ENCODE measurements at places on chromosomes 11 and 22.

DNA sequence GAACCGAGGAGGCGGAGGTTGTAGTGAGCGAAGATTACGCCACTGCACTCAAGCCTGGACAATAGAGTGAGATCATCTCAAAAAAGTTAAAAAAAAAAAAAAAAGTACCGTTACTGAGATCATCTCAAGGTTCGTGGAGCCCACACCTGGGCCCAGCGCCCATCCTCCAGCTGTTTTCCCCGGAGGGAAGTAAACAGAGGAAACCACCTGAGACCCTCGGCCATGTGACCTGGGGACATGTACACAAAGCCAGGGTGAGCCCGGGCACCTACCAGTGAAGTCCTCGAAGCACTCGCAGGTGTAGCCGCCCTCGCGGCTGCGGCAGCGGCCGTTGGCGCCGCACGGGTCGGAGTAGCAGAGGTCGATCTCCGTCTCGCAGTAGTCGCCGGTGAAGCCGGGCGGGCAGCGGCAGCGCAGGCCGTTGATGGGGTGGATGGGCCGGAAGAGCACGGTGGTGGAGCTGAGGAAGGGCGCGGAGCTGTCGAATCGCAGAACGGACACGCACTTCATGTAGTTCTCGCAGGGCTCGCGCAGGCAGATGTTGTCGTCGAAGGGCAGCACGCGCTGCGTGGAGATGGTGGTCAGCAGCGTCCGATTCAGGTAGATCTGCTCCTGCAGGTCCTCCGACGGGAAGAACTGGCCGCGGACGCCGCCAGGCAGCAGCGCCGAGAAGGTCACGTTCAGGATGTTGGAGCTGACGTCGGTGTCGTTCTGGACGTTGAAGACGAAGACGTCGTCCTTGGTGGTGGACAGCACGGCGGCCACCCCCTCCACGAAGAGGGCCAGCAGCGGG is 73.8 kb downstream of the CELSR1 start:
- no peak for DNase-seq

- DNase-seq = no peak
These were observed 22.6 kb downstream of the AMOTL1 start for GRCh38 chr11:94790661-94791180.

- no peak for DNase-seq
These were observed 115.6 kb upstream of the B3GAT1 start for GRCh38 chr11:134527382-134528243.

- no peak for DNase-seq
These were observed 22.3 kb downstream of the KCNQ1 start for GRCh38 chr11:2466869-2467694.

- no peak for DNase-seq
These were observed 46.8 kb upstream of the LRRC32 start for GRCh38 chr11:76717369-76717768.

DNA sequence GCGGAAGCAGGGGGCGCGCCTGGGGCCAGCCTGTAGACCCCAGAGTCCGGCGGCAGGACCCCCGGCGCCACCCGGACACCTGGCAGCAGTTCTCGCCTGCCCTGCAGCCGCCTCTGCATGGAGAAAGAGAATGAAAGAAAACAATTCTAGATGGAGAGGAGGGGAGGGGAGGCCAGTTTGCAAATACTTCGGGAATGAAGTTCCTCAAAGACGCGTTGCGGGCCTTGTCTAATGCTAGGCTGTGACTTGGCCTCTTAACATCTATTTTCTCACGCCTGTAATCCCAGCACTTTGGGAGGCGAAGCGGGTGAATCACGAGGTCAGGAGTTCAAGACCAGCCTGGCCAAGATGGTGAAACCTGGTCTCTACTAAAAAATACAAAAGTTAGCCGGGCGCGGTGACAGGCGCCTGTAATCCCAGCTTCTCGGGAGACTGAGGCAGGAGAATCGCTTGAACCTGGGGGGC is 2.1 kb upstream of the BARX2 start:
- no peak for DNase-seq

DNA sequence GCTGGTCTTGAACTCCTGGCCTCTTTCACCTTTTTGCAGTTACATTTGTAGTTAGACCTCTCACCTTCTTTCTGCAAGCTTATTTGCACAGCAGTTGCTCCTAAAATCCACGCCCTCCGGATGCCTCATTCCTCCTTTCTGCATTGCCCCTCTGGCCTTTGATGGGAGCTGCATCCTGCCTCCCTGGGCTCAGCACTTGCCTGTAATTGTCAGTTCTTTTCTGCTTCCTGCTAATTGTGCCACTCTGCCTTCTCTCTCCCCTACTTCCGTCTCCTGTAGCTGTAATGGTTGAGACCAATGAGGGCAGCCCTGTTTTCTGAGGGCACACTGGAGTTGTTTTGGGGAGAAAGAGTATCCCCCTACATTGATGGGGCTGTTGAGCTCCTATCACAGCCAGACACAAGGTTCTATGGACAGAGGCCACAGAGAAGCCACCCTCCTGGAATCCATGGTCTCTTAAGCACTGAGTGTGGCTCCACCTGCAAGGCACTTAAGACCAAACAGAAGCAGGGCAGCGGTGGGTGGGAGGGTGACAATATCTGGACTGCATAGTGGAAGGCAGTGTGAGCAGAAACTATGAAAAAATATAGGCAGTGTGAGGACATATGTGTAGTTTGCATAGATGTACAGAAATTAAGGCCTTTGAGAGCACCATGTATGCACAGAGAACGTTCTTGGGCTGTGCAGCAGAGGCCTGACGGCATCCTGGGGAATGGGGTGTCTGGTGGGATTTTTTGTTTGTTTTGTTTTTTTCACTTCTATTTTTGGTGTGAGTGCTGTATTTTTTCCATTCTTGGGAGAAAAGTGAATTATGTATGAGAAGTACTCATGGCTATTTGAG is 30.5 kb downstream of the YDJC start:
- DNase-seq = no peak

DNA sequence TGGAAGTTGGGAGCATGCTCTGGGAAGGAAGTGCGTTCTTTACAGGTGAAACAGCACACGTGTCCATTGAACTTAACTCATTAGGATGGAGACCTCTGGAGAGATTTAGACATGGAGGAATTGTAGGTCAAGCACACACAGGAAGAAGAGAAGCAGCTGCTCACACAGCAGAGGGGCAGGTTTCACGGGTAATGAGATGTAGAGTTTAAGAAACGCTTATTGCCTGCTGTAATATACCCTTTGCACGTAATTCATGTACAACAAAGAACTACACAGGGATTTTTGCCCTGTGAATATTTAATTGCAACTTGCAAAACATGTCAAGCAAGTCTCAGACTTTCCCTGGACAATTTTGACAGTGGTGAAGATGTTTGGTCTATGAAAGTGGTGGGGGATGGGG is 508.0 kb downstream of the OPCML start:
- no peak for DNase-seq

DNA sequence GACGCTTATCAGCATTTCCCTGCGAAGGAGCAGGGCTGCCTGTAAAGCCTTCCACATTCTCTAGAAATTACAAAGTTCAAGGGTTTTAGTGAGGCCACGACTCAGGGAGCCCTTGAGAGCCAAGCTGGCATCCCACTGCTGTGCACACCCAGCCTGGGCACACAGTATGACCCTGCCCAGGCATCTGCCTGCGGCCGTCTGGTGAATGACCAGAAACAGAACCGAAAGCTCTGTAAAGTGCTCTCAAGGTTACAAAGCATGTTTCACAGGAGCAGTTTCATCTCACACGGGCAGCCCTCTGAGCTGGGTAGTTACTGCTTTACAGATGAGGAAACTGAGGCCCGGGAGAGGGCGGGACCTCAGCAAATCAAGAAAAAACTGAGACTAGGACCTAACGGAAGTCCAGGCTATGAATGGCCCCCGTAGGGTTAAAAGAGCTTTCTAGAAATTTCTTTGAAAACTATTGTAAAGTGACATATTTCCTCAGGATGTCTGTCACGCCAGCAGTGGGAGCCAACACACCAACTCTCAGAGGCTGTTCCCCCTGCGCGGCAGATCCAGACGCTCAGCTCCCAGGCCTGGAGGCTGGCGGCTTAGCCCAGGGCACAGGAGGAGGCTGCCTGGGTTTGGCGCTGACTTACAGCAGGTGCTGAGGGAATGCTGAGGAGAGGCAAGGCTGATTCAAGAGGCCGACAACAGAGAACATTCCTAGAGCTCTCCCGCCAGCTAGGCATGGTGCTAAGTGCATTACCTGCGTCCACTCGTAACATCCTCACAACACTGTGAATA is 7.7 kb upstream of the TCF20 start:
- peak; percentile 13 for DNase-seq

DNA sequence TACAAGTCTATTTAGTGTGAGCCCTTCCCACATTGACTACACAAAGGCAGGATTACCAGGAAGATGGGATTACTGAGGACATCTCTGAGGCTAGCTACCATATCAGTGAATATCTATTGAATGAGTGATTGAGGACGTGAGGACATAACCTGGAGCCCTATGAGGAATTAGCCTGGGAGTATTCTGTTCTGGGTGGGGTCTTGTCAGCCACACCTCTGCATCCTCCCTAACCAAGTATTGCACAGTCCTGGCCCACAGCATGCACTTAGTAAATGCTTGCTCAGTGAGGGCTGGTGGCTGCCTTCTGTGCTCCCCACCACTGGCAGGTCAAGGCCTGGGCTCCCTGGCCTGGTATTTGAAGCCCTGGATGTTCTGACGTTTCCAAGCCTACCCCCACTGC is 14.8 kb downstream of the DUSP18 start:
- DNase-seq = no peak

DNA sequence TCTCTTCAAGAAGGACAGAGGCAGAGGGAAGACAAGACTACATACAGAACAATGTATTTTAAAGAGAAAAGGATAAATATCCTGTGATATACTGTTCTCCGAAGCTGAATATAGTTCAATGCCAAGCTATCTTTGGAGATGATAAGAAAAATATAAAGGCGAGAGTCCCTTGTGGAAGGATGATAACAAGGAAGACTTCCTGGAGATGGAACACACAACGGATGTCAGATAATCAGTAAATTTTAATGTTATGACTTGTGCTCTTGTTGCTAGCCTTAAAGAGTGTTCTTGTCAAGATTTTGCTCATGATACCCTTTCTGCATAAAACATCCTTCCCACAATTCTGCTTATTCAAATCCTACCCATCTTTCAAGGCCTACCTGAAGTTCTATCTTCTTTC is 6.8 kb upstream of the CTR9 start:
- no peak for DNase-seq

- no peak for DNase-seq
These were observed 103.3 kb upstream of the TOP3B start for GRCh38 chr22:22085702-22086500.

- no peak for DNase-seq
These were observed 82.8 kb downstream of the IGLL1 start for GRCh38 chr22:23497016-23497885.

DNA sequence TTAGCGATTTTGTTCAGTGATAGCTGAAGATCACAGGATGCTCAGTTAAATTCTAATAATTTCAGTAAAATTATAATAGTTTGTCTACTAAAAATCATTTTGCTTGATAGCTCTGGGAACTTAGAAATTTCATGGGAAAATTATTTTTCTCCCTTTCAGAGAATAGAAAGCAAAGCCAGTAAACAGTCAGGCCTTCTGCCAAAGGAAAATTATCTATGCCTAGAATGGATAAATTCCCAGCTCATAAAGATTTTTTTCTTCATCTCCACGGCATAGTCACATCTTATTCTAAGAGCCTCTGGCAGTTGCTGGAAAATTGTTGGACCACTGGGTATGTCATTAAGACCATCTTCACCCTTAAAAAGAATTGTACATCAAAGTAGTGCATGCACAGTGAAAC is 169.6 kb upstream of the ANO3 start:
- DNase-seq = no peak

- peak; percentile 87 for DNase-seq
These were observed 2.3 kb downstream of the KRTAP5-11 start for GRCh38 chr11:71580057-71581003.

DNA sequence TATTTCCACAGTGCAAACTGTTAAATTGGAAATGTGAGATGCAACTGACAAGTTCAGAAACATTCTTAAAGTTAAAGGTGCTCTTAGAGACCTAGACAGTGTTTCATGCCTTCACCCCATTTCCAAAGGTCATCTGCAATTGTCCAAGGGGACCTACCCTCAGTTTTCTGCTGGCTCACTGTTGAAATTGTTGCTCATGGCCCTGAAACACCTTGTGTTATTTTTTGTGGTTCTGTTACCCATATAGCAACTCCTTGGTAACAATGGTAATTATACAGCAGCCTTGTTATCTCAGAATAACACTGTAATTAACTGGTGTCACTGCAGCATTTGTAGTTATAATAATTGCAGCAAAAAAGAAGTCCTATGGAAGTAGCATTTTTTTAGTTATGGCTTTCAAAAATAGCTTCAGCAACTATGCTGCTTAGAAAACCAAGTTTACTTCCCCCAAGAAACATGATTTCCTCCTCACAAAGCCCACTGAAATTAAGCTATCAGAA is 49.2 kb upstream of the CCDC34 start:
- DNase-seq = no peak

DNA sequence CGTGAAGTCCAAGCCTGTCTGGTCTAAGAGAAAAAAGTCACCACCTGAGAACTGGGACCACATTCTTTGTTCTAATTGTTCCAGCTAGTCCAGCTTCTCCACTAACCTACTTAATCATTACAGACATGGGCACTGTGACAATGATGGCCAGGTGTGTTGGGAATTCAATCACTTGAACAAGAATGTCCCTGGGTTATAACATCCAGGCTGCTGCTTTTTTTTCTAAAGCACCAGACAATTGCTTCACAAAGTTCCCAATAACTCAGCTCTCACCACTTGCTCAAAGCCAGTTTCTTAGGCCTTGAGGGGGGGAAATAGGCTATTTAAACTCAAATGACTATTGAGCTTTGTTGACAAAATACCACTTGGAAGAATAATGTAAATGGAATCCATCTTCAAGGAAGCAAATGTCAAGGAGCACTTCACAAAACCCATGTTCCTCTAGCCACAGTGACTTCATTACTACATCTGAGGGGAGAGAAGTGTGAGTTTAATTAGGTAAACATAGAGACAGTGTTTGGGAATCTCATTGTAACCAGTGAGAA is 80.3 kb downstream of the ME3 start:
- no peak for DNase-seq

- DNase-seq = no peak
These were observed 616.6 kb downstream of the TBC1D22A start for GRCh38 chr22:47379037-47379436.

DNA sequence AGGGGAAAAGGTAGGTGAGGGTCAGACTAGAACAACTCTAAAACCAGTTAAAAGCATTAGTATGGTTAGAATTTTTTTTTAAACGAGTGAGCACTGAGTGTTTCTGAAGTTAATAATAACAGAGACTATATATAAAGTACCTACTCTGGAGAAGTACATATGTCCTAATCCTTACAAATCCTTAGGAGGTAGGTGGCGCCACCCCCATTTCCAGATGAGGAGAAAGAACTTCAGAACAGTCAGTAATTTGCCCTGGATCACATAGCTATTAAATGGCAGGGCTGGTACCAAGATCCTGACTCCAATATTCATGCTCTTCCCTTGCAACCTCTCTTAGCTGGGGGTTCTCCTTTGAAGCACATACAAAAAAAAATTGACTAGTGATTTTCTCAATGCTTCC is 80.5 kb downstream of the CLPB start:
- DNase-seq = no peak

GRCh38 chr11:31326470-31327148 is 42.9 kb downstream of the DCDC1 start:
- no peak for DNase-seq

GRCh38 chr22:47361247-47361646 is 598.8 kb downstream of the TBC1D22A start:
- DNase-seq = no peak

GRCh38 chr11:19673924-19674729 is 38.5 kb upstream of the NAV2 start:
- peak; percentile 44 for DNase-seq

- DNase-seq = no peak
These were observed 71.2 kb downstream of the MICAL3 start for GRCh38 chr22:17953147-17953546.
